Gastroesophageal sphincter (tissue), 4 donors: ENCODE measurements at places on chromosomes 2 and 18. TPM values are rescaled to one million over a fixed set of nuclear protein-coding genes. Genes with fewer than 3 reads are reported as not detected.

Gene GCG
- total RNA-seq, result not detected

Gene ADNP2
- total RNA-seq, result 22.3 TPM

Gene LAMA1
- total RNA-seq, result 1.0 TPM

Gene MERTK
- total RNA-seq, result 21.7 TPM

Gene C1QL2
- total RNA-seq, result not detected

Gene CKAP2L
- total RNA-seq, result not detected

Gene RBKS
- 2.0 TPM for total RNA-seq

Gene CABLES1
- total RNA-seq, result 24.0 TPM

Gene PRSS56
- total RNA-seq, result not detected

Gene HRH4
- total RNA-seq, result 0.16 TPM

Gene LINC00305
- total RNA-seq, result not detected

Gene IMPACT
- total RNA-seq, result 24.7 TPM

Gene COLEC12
- total RNA-seq, result 21.2 TPM

Gene CCDC68
- total RNA-seq, result 4.7 TPM

Gene SIX2
- not detected for total RNA-seq

Gene ERFE
- total RNA-seq, result 0.94 TPM

Gene ITPRIPL1
- not detected for total RNA-seq

Gene FBXO41
- total RNA-seq, result 4.2 TPM

Gene MOB1A
- total RNA-seq, result 129 TPM
